ENCODE measurements at places on chromosomes 3 and 15.

DNA sequence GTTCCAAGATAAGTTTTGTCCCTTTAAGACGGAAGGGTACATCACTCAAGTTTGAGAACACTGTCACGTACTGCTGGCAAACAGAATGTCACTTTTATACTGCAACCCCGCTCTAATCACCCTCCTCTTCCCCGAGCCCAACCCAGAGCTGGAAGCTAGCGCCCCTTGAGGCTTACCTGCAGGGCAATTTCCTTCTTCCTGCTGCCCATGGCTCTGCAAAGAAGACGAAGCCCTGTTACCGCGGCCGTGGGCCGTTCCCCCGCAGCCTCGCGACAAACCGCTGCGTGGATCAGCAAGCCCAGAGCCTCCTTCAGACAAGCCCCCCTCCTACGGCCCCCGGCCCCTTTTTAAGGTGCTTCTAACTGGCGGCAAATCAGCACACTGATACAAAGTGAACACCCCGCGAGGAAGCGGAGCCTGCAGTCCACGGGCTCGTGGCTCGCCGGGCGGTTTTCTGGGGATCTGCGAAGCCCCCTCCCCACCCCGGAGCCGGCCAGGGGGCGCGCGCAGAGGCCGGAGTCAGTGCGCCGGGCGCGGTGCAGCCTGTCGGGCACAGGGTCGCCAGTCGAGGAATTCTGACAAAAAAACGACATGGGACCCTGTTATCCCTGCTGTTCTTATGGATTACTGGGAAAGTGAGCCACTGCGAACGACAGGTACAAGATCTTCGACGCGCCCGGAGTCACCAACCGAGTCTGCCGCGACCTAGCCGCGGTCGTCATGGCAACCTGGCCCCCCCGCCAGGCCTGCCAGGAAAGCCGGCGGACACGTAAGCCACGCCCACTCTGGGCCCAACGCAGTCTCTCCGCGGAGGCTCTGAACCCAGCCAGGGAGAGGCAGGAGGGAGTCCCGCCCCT lies at the start of gene NME9:
TSS of gene NME9 (minus strand) at position 725 of the 857 bp plus-strand sequence. CDS start at position 209, 516 bp downstream.
- DNase-seq, result peak; percentile 94

DNA sequence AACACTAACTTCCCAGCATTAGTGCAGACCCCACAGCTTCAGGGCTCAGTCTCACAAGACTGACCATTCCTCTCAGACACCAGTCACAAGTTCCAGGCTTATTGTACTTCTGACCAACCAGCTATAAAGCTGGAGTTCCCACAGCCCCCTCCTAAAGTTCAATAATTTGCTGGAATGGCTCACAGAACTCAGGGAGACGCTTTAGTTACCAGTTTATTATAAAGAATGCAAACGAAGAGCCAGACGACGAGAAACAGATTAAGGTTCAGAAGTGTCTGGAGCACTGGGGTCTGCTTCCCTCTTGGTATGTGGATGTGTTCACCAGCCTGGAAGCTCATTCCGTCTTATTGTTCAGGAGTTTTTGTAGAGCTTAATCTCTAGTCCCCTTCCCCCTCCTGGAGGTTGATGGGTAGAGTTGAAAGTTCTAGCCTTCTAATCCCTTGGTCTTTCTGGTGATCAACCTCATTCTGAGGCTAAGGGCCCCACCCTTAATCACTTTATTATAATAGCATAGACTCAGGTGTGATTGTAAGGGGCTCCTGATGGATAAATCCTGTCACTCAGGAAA lies 4.8 kb upstream of the CSRNP1 start:
- no peak for DNase-seq

- no peak for DNase-seq
Measured at GRCh38 chr3:178532476-178532875, 3.8 kb upstream of the KCNMB2 start.

- DNase-seq, result no peak
Measured at GRCh38 chr3:159030886-159031679, 229.2 kb downstream of the MFSD1 start.

GRCh38 chr3:53513556-53514190 lies 19.3 kb downstream of the CACNA1D start:
- no peak for DNase-seq

DNA sequence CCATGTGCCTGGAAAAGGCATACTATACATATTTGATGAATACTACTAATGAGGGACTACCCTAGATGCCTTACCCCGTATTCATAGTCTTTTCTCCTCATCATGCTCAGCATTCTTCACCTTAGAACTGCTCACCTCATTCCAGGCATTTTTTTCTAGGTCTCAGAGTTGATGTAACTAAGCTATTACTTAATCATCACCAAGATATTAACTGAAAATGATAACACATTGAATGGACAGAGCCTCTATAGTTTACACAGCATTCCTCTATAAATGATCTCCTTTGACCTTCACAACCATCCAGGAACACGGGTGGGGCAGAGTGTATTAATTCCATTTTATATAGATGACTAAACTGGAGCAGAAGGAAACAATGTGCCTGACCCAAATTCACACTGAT lies 174.1 kb upstream of the DPH6 start:
- DNase-seq, result no peak

DNA sequence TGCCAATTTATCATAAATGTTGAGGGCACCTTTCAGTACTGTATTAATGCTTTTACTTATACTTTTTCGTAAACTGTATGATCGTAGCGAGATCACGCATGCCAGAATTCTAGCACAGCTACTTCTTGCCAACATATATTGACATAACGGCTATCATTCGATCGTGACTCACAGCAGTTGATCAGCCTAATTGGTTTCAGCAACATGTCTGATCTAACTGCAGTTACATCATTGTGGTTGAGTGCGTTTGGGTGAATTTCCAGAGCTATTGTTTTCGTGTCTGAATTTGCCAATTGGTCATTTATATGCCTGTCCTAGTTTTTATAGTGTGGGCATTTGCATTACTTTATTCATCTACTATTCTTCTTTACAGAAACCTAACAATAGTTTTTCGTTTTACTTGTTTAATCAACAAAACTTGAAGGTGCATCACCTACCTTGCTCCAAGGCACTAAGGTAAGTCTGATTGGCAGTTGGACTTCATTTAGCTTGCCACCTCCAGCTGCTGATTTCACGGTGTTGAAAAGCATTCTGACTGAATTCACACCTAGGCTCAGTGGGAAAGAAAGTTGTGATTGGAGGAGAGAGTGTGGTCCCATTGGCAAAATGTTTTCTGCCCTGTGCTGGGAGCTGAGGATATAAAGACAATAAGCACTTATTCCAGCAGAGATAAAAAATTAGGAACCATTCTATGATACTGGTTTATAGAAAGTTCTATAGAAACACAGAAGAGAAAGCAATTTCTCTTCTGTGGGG lies 120.9 kb upstream of the RGMA start:
- no peak for DNase-seq

GRCh38 chr3:177135841-177136492 lies 61.3 kb downstream of the TBL1XR1 start:
- DNase-seq, result no peak

DNA sequence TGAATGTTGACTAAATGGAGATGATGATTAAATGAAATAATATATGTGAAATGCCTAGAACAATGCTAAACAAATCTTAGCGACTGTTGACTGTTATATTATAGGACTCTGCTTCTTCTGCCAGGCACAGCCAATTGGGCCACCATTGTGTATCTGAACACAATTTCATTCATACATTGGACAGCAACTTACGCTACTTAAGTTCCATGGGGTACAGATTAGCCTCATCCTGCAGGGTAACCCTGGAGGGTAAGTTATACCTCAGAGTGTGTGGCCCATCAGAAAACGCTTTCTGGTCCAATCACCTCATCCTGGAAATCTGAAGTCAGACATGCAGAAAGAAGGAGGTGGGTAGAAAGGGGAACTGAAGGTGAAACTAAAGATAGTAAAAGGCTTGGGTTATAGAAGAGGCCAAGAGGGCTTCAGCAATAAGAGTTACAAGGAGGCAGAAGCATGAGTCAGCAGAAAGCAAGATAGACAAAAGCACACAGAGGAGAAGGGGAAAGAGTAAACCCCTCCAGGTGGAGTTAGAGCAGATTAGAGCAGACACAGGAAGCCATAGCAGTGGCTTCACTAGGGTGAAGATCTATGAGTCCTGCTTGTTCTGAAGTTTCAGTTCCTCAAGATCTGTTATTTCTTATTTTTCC lies 119.3 kb upstream of the SLC24A5 start:
- no peak for DNase-seq

DNA sequence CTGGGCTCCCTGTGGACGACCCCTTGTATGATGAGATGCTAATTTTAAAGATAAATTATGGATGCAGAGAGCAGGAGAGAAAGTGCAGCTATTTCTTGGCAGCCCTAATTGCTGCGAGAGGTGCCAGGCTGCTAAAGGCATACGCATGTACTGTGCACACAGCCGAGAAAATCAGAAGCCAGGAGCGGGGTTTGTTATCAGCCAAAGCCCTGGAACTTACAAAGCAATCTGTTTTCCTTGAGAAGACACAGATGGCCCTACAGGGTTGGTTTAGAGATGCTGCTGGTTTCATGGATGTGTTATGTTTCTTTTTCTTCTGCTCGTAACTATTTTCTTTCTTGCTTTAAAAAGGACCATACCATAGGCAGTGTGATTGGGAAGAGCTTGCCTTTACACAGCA lies 11.7 kb upstream of the CCK start:
- no peak for DNase-seq

- no peak for DNase-seq
Measured at GRCh38 chr3:189792046-189792929, 161.1 kb downstream of the TP63 start.
